Activated CD8-positive, alpha-beta memory T cell treated with anti-CD3 and anti-CD28 coated beads for 4 hours (primary cell): ENCODE measurements at places on chromosomes 4 and X.

- no peak for DNase-seq
Measured at GRCh38 chr4:150023489-150023888, 54.8 kb upstream of the DCLK2 start.

- DNase-seq = no peak
Measured at GRCh38 chr4:163697121-163697520, 202.6 kb downstream of the TMA16 start.

- no peak for DNase-seq
Measured at GRCh38 chrX:140765043-140765784, 55.7 kb downstream of the LINC00632 start.

- DNase-seq = no peak
Measured at GRCh38 chrX:123157586-123157985, 26.5 kb upstream of the GRIA3 start.

DNA sequence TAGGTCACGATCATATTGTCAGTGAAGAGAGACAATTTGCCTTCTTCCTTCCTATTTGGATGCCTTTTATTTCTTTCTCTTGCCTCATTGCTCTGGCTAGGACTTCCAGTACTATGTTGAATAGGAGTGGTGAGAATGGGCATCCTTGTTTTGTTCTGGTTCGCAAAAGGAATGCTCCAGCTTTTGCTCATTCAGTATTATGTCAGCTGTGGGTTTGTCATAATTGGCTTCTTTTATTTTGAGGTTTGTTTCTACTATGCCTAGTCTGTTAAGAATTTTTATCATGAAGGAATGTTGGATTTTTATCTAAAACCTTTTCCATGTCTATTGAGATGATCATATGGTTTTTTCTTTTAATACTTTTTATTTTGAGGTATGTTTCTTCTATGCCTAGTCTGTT is 152.3 kb upstream of the MAD2L1 start:
- DNase-seq = no peak

GRCh38 chrX:11954176-11954575 is 184.1 kb upstream of the FRMPD4 start:
- DNase-seq = no peak

DNA sequence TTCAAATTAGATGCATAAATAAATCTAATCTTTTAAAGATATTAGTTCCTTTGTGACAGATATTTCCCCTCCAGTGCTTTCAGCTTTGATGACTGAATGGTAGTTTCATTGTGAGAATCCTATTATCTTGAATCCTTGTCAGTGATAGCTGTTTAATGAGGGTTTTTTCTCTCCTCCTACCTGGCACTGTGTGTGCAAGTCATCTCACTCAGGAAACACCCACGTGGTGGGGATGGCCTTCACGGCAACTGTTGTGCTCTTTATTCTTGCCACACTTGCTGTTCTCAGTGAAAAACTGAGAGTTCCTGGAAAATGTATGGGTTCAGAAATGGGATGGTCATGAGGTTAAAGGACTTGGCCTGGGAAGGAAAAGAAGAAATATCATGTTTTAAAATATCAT is 129.9 kb downstream of the SPRY1 start:
- DNase-seq = no peak

DNA sequence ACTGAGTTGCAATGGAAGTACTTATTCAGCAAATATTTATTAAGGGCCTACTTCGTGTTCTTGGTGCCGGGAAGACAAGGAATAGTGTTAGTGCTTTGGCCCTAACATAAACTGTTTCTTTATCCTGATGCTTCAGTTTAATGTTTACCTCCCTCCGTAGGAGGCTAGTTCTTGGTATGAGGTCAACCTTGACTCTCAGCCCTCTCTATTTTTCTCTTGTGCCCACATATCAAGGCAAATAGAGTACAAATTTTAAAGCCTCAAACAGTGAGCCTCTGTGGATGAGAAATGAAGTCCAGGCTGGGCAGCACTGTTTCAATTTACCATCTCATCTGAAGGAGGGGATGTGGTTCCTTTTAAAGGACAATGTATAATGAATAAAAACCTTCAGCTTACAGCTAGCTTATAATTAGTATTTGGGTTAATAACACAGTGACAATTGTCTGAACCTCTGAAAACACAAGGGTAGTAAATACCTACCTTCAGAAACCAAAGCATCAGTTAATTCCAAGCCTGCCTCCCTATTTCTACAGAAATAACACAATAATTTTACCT is 68.5 kb downstream of the SH3RF1 start:
- no peak for DNase-seq

DNA sequence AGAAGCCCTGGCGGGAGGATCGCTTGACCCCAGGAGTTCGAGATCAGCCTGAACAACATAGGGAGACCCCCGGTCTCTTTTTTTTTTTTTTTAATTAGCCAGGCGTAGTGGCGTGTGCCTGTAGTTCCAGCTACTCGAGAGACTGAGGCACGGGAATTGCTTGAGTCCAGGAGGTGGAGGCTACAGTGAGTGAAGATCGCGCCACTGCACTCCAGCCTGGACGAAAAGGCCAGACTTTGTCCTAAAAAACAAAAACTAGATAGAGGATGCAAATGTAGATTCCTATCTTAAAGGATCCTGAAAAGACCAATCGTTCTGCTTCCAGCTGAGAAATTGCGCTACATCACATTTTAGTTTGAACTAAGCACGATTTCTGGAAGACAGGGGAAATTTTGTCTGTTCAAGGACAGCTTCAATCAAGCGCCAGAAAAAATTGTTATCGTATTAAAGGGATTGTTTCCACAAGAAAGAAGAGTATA is 627 bp upstream of the HSD17B11 start:
- no peak for DNase-seq

DNA sequence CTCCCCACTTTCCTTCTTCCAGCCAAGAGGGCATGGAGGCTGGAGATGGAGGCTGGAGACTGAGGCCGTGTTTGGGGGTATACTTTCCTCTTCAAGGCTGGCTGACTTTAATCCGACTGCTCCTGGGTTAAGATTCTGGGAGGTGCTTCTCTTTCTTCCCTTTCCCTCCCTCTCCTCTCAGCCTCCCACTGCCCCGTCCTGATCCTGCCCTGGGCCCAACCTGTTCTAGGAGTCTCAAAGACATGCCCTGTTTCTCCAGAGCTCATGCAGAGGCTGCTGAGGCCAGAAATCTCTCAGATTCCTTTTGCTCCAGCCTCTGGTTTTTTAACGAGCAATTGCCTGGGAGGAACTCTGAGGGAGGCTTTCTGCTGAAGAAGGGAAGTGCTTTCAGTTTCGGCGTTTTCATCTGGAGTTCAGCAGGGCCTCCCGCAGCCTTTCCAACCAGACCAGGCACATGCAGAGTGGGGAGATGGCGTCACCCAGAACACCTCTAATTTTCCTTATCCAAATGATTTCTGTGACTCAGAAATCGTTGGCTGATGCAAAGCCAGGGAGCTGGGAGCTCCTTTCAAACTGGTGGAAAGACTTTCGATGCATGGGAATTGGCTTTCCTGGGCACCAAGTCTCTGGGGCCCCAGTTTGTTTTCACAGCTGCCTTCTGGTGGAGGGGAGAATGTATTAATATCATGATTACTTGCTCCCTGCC is 34.5 kb upstream of the FAM9C start:
- no peak for DNase-seq

- DNase-seq = no peak
Measured at GRCh38 chrX:40245488-40246071, 147.8 kb upstream of the BCOR start.

GRCh38 chr4:145883101-145883694 is 55.4 kb downstream of the ZNF827 start:
- DNase-seq = no peak

DNA sequence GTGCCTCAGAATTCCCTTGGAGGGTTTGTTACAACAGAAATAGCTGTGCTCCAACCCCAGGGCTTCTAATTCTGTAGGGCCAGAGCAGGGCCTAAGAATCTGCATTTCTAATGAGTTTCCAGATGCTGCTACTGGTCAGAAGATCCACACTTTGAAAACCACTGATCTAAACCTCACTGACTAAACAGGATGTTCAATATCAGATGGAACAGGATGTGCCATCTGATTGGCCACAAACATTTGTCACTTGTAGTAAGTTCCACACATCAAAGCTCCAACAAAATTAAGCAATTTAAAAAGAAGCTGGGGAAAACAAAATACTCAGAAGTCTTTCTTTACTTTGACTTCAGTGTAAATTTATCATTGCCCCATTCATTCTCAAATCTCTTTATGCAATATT is 14.3 kb downstream of the CASK start:
- DNase-seq = no peak

DNA sequence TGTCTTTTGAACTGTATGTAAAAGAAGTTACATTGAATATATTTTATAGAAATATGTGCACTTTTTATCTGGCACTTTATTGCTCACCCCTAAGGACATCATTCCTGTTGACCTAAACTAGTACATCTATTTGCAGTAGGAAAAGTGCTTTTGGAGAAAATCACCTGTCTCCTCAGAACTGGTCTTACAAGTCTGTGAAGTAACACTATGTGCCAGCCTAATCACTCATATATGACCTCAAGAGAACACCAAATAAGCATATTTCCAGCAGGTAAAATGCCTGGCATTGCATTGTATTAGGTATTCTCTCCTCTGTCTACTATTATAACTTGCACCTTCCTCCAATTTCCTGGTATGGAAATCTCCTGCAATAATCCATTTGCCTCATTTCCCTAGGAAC is 4.0 kb upstream of the GASK1B start:
- DNase-seq = no peak

DNA sequence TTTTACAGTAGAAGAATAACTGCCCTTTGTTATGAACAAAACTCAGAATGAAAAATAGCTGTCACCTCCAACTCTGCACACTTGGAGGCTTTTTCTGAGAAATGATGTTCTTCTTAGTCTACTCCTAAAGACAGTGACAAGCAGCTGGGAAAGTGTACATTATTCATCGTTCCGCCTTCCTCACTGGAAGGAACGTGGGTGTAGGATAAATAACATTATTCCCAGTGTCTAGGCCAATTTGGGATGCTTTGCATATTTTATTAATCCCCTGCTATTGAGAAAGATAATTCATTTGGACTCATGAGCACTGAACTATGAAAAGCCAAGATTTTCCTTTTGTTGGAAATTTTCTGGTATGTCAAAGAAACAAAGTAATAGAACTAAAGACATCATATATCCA is 87.8 kb downstream of the VCX2 start:
- DNase-seq = no peak

GRCh38 chr4:8648296-8648695 is 55.7 kb downstream of the CPZ start:
- DNase-seq = no peak

DNA sequence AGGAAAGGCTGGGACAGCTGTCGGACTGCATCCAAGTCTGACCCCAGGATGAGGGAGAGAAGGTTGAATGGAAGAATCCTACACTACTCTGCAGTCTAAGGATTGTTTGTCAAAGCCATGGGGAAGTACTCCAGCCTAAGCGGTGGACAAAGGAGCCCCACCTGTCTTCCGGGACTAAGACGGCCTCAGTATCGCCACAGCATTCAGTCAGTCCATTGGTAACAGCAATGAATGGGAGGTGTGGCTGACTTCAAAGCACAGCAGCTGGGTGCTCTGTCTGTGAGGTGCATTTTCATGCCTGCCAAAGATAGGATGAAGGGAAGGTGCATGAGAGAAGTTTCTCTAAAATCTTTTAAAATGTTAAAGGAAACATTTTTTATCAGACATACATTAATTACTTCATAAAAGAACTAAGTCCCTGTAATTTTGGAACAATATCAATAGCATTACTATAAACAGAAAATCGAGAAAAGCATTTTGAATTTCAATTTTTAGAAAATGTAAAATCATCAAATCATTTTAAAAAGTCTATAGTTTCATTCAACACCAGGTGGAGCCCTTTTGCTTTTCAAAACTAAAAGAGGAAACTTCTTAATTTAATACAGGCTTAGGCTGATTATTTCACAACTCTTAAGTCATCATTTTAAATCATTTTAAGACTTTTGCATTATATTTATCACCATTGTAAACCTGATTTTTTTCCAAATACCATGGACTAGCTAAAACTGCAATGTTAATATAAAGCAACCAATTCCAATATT is 27.6 kb upstream of the INTU start:
- DNase-seq = no peak

DNA sequence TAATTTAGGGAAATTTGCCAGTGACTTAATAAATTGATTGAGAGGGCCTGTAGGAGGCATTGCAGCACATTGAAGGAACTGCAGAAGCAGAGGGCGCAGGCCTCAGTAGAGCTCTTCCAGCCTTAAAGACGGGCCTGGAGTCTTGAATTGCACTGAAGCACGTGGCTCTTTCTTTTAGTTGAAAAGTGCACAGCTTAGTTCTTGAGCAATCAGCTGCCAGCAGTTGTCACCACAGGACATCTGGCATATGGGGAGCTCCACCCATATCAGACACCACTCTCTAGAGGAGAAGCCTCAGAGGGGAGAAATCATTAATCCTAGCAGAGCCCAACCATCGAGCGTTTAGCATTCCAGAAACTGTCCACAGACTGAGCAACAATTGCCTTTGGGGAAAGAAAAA is 16.0 kb upstream of the FGF16 start:
- no peak for DNase-seq

DNA sequence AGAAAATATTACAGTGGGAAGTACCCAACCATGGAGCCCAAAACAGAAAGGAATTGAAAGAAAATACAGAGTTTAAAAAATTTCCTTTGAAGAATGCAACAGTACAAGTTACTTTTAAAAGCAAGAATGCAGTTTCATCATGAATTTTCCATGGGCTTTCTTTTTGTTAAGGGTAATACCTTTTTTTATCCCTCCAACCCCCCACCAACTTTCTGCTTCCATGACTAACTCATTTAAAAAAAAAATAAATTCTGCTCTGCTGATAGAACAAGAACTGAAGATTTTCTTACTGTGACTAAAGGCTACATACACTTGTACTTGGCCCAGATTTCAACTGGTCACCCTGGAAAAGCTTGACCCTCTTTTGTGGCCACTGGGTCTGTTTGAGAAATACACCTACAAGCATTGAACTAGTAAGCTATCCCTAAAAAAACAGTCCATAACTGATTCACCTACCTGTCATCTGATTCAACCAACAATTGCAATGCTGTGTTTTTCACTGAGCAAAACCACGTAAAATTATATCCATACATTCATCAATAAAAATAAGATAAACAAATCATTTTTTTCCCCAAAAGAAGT is 214.2 kb downstream of the NSUN7 start:
- DNase-seq = no peak

GRCh38 chr4:16072168-16072567 is 11.7 kb downstream of the PROM1 start:
- DNase-seq = no peak

- DNase-seq = no peak
Measured at GRCh38 chrX:153491918-153492317, 2.9 kb upstream of the BGN start.

GRCh38 chr4:83146841-83147240 is 32.3 kb upstream of the PLAC8 start:
- no peak for DNase-seq

DNA sequence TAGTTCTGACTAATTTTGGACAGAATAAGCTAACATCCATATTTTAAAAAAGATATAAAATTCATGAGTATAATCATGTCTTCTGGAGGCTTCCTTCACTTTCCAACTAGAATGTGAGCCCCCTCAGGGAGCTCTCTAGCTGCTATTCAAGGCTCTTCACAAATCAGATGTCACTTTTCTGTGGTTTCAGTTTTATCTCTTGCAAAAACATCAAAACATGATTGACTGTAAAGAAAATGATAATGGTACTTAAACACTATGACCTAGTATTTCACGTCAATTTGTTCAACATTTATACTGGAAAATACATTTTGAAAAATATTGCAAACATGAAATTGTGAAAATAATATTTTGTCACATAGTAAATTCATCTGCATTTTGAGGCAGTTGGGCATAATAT is 234.2 kb downstream of the UNC5C start:
- DNase-seq = no peak

- no peak for DNase-seq
Measured at GRCh38 chrX:129771266-129771995, 8.3 kb upstream of the SASH3 start.
